KBM-7 (cell line): ENCODE measurements at places on chromosomes 6 and 20.

GRCh38 chr6:129645830-129646579, 64.0 kb downstream of the ARHGAP18 start:
- DNase-seq = no peak

- no peak for DNase-seq
Measured at GRCh38 chr6:121434037-121434770, 1.2 kb upstream of the GJA1 start.

GRCh38 chr6:42295677-42296076, 78.0 kb upstream of the MRPS10 start:
- no peak for DNase-seq

DNA sequence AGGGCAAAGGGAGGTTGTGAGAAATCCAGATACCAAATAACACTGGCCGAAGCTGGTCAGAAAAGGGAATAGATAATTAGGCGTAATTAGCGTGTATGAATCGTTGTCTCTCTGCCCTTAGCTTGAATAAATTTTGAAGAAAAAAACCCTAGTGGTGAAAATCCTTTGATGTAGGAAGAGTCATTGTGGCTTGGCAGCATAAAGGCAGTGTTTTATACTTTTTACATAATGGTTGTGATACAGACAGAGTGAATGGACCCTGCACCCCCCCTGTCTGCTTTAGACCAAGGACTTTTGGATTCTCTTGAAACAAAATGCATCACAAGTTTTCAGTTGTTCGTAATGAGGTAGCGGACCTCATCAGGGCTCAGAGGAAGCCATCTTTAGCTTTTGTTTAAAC, 126.5 kb downstream of the AFG1L start:
- DNase-seq = no peak

- peak; percentile 31 for DNase-seq
Measured at GRCh38 chr20:38790200-38791053, 15.1 kb upstream of the PPP1R16B start.

GRCh38 chr20:13694420-13695150, 55.9 kb upstream of the TASP1 start:
- DNase-seq = no peak

- no peak for DNase-seq
Measured at GRCh38 chr20:50331469-50332363, 141.1 kb downstream of the CEBPB start.
